ENCODE measurements at places on chromosomes 4 and X.

DNA sequence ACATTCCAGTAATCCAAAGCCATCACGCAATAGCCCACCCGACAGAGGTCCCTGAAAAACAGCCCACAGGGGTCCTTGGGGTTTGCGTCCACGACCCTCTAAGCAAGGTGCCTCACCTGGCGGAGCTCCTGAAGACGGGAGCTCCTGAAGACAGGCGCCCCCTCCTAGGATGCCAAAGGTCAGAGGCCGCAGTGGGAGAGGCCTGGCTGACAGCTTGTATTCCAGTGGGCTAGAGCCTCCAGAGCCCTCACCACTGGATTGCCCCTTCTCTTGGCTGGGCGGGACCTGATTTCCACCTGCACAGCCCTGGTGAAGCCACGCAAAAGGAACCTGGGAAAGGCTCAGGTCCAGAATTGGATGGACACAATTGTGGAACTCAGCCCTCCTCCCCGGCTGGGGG, 29.7 kb upstream of the WFS1 start:
- no peak for DNase-seq

DNA sequence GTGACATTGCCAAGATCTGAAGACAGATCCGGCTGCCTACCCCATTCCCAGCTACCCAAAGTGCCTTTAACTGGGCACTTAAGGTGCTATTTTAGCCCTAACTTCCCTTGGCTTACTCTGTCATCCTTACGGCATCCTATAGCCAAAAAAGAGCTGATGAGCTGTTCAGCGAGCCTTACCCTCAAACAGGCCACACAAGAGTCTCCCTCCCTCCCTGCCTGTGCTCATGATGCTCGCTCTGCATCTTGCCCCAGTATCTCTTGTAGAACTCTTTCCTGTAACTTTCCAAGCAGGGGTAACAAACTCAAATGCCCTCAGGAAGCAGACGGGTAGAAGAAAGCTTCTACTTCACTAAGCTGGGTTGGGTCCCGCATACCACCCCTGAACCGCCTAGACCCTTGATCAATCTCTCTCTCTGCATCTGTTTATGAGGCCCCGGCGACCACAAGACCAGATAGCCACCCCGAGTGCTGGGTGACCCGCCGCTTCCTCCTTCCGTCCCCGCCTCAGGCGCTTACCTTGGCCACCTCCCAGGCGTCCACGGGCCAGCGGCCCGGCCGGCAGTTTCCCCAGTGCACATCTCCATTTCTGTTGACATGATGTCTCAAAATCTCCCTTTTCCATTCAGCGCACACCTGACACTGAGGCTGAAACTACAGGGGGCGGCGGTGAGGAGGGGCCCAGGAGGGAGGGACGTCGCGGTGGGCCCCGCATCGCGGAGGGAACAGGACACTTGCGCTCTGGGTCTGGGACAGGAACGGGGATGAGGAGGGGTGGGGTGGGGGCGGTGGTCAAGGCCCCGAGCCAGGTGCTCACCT, 663 bp downstream of the CXorf38 start:
- peak; percentile 86 for DNase-seq

GRCh38 chr4:140266958-140267568, 106.4 kb upstream of the SCOC start:
- DNase-seq, result no peak

- DNase-seq, result no peak
These were observed 4.9 kb downstream of the STATH start for GRCh38 chr4:70000711-70001110.

- no peak for DNase-seq
These were observed 46.1 kb downstream of the PSAPL1 start for GRCh38 chr4:7388627-7389026.

GRCh38 chr4:66429276-66429675, 759.0 kb upstream of the EPHA5 start:
- DNase-seq, result no peak

GRCh38 chrX:153966841-153967535, 4.6 kb downstream of the HCFC1 start:
- no peak for DNase-seq

- no peak for DNase-seq
These were observed 32.9 kb upstream of the PTPN13 start for GRCh38 chr4:86561256-86561655.

DNA sequence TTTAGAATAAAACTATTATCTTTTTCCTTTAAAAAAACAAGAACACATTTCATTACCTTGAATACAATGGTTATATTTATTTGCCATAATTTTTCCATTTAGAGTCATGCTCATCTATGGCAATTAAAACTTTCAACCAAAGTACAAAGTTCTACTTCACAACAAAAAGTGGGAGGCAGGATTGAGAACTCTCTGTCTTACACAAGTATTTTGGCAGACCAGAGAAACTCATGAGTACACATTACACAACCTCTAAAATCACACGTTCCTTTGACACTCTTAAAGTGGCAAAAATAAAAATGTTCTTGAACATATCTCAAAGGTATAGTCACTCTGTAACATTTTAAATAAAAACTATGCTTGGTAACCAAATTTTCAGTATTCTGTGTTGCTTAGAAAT, 213.4 kb downstream of the IL15 start:
- no peak for DNase-seq

- DNase-seq, result no peak
These were observed 2.5 kb downstream of the SEPTIN11 start for GRCh38 chr4:76952071-76952470.

GRCh38 chrX:23276475-23276874, 58.2 kb upstream of the PTCHD1 start:
- no peak for DNase-seq

DNA sequence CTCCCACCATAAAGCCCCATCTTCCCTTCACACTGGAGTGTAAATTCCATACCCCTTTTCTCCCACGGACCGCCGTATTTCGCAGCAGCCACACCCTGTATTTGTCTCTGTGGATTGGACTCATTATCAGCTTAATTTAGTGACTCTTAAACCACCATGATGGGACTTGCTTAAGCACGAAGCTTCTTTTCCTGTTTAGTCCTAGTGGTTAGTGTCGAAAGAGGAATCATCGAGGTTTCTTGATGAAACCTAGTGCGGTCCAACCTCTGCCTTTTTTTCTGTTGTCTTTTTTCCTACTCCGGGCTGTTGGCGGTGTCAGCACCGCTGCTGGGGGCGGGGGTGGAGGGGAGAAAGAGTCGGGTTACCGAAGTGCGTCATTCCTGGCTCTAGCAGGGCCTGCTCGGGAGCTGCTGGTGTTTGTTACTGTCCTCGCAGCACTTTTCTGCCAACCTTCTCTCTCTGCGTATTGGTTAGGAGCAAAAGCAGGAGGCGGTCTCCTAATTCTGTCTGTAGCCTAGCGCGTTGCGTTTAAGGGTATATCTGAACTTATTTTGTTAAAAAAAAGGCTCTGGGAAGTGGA, 1.4 kb downstream of the STAG2 start:
- DNase-seq, result peak; percentile 93
